ENCODE measurements at places on chromosomes 5 and 9. TPM values are rescaled to one million over a fixed set of nuclear protein-coding genes. Genes with fewer than 3 reads are reported as not detected.

The INSL4 gene
- total RNA-seq = not detected

The SPATA31D4 gene
- not detected for total RNA-seq

The BARHL1 gene
- total RNA-seq = not detected

DNA sequence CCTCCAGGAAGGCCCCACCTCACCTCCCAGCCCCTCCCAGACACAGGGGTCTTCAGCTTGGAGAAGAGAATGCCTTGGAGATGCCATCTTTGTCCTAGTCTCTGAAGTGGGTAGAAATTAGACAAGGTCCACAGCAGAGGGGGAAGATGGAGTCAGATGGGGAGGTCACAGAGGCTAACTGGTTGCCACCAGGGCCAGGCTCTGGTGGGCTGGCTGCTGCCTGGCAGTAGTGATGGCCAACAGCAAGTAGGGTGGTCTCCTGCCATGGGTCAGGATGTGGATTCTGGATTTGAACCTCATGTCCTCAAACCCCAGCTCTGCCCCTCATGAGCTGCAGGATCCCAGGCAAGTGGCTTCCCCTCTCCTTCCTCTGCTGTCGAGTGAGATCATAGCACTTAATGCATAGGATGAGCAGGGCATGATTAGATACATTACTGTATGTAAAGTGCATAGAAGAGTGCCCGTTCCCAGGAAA lies 38.7 kb upstream of the NEK6 start:
- no peak for DNase-seq

- no peak for DNase-seq
These were observed 99.5 kb upstream of the MSX2 start for GRCh38 chr5:174624733-174625522.

GRCh38 chr9:109242014-109242413 lies 75.0 kb upstream of the FRRS1L start:
- DNase-seq = no peak
